ENCODE measurements at places on chromosomes 12 and 14.
A peak's percentile ranks its signal among the peaks of the same experiment; 100 is the strongest.

- no peak for DNase-seq
These were observed 732 bp downstream of the SLC25A29 start for GRCh38 chr14:100305324-100306100.

DNA sequence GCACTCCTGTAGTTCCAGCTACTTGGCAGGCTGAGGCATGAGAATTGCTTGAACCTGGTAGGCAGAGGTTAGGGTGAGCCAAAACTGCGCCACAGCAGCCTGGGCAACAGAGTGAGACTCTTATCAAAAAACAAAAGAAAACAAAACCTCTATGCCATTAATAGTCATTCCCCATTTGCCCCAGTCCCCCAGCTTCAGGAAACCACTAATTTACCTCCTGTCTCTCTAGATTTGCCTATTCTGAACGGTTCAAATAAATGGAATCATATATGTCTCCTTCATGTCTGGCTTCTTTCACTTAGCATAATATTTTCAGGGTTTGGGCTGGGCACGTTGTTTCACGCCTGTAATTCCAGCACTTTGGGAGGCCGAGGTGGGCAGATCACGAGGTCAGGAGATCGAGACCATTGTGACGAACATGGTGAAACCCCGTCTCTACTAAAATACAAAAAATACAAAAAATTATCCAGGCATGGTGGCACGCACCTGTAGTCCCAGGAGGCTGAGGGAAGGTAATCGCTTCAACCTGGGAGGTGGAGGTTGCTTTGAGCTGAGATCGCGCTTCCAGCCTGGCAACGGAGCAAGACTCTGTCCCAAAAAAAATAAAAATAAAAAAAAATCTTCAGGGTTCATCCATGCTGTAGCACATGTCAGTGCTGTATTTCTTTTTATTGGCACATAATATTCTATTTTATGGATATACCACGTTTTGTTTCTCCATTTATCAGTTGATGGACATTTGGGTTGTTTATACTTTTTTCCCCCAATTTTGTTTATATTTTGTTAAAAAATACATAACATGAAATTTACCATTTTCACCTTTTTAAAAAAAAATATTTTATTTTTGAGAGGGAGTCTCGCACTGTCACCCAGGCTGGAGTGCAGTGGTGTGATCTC is 31.9 kb downstream of the KNTC1 start:
- no peak for DNase-seq

GRCh38 chr12:47234576-47235141 is 154.9 kb upstream of the AMIGO2 start:
- peak; percentile 34 for DNase-seq

DNA sequence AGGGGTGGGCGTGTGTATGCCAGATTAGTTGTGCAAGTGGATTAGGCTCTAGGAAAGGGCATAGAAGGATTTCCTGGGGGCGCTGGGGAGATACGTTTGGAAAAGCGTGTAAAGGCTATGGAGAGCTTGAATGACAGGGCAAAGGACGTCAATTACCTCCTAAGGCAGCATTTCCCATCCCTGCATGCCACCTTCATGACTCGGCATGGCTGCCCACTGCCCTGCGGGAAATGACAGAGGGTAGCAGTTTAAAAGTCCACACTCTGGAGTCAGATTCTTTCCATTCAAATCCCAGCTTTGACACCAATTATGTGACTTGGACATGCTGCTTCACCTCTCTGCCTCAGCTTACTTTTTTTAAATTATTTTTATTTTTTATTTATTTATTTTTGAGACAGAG is 14.8 kb upstream of the TMEM229B start:
- no peak for DNase-seq

DNA sequence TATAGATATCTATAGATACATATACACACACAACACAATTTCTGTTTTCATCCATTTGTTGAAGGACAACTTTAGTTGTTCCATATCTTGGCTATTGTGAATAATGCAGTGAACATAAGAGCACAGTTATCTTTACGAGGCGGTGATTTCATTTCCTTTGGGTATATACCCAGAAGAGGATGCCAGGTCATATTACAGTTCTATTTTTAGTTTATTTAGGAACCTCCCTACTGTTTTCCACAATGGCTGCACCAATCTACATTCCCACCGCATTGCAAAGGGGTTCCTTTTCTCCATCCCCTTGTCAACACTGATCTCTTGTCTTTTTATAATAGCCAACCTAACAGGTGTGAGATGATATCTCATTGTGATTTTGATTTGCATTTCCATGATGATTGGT is 143.4 kb upstream of the ARHGAP5 start:
- DNase-seq = peak; percentile 68

DNA sequence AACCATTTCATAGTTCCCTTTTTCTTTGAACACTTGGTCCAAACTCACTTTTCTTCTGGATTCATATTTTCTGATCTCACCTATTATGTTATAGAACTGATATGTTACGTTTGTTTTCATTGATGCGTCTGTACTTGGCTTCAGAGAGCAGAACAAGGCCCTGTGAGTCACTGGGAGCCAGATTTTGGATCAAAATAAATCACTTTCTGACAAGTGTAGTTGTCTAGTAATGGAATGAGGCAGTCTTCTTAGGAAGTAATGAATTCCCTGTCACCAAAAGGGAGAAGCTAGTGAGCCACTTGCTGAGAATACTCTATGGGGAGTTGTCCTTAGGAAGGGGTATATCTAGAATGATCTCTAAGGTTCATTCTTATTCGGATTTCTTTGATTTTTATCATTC is 10.2 kb downstream of the BICD1 start:
- DNase-seq = peak; percentile 68
